Psoas muscle (tissue), 8 donors: ENCODE measurements at places on chromosomes 12 and 14. TPM values are rescaled to one million over a fixed set of nuclear protein-coding genes. Genes with fewer than 3 reads are reported as not detected.
A peak's percentile ranks its signal among the peaks of the same experiment; 100 is the strongest.

- H3K27me3 ChIP-seq, result no peaks in the 10 kb centered on the region
- peaks cover 73% of the 10 kb centered on the region for H3K36me3 ChIP-seq
- H3K4me3 ChIP-seq, result no peak overlapping the region
- DNase-seq, result no peak
Measured at GRCh38 chr12:67315661-67316060, 46.5 kb downstream of the CAND1 start.

- H3K4me3 ChIP-seq, result no peak overlapping the region
- no peak overlapping the region for H3K27ac ChIP-seq
- H3K4me1 ChIP-seq, result no peaks in the 10 kb centered on the region
- no peaks in the 10 kb centered on the region for H3K36me3 ChIP-seq
- no peak for DNase-seq
Measured at GRCh38 chr14:75182821-75183220, 6.4 kb upstream of the TMED10 start.

DNA sequence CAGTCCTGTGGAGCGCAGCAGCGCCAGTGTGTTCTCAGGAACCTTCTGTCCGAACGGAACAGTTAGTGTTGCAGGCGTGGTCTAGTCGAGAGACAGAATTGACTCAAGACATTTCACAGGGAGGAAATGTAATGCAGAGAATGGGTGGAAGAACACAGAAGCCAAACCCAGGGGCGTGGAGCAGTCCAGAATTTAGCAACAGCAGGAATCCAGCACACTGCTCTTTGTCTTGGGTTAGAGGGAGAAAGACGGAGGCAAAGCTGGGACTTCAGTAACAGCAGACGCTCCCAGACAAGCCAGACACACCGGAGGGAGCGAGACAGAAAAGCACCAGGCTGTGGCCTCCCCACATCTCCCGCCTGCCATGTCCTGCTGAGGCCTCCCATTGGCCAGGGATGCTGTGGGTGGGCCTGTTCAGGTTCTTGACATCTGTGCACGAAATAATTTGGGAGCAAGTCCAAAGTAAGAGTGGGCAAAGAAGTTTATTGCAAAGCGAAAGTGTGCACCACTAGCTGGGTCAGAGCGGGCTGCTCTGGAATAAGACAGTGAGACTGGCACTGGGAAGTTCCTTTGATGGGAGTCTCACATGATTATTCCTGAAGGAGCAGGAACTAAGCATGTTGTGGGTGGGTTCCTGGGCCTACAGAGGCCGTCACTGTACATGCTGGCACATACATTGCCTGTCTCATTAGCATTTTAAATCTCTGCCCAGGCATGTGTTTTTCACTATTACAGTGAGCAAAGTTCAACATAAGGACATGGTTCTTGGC is 339.3 kb upstream of the SFSWAP start:
- DNase-seq, result no peak
- H3K27me3 ChIP-seq, result peaks cover 4% of the 10 kb centered on the region
- no peak overlapping the region for H3K27ac ChIP-seq

DNA sequence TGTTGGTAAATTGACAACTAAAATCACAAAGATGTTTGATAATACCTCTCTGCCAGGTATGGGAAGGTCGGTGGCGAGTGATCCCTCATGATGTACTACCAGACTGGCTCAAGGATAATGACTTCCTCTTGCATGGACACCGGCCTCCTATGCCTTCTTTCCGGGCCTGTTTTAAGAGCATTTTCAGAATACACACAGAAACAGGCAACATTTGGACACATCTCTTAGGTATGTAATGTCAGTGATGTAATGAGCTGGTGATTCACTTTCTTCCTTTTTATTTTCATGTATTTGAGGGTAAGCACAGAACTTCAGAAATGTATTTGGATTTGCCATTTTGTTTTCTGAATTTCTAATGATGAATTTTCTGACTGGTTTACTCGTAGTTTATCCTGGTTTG is 42.6 kb upstream of the LRTM2 start:
- H3K4me3 ChIP-seq, result no peak overlapping the region
- no peaks in the 10 kb centered on the region for H3K27me3 ChIP-seq
- DNase-seq, result no peak

GRCh38 chr12:115423546-115423987 is 739.6 kb upstream of the TBX3 start:
- no peak for DNase-seq
- H3K4me3 ChIP-seq, result no peak overlapping the region
- no peaks in the 10 kb centered on the region for H3K27me3 ChIP-seq
- no peak overlapping the region for H3K27ac ChIP-seq
- no peaks in the 10 kb centered on the region for H3K36me3 ChIP-seq
- H3K4me1 ChIP-seq, result no peaks in the 10 kb centered on the region

DNA sequence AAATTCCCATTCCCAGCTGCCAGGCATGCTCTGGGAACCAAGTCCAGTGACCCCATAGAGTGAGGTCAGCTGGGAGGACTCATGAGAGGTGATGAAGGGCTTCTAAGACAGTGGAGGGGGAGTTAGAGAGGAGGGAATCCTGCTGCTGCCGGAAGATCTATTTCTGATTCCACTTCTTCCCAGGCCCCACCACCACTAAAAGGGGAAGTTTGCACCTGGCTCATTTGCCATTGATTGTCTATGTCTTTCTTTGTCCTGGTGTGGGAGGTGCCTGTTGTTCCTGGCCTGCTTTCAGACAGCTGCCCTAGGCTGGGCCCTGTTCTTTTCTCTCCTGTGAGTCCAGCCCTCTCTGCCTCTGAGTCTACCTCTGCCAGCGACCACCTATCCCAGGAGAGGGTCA is 3.0 kb upstream of the KRT6A start:
- no peaks in the 10 kb centered on the region for H3K36me3 ChIP-seq
- H3K4me1 ChIP-seq, result no peaks in the 10 kb centered on the region
- DNase-seq, result no peak

- H3K36me3 ChIP-seq, result no peaks in the 10 kb centered on the region
- no peak overlapping the region for H3K4me3 ChIP-seq
- DNase-seq, result no peak
- no peaks in the 10 kb centered on the region for H3K27me3 ChIP-seq
Measured at GRCh38 chr12:127107744-127108143, 1159.2 kb upstream of the TMEM132C start.

- H3K27ac ChIP-seq, result no peak overlapping the region
- peak overlapping the region; percentile 69 for H3K4me3 ChIP-seq
- peak; percentile 47 for DNase-seq
Measured at GRCh38 chr14:79278798-79279644, 932.3 kb downstream of the DIO2 start.

Gene SPIC
- not detected for polyA plus RNA-seq

Gene CLEC4C
- polyA plus RNA-seq, result not detected

Gene MYL2
- 7,765 TPM for polyA plus RNA-seq
